Coronary artery (tissue), 2 donors: ENCODE measurements at places on chromosomes 16 and 17.

DNA sequence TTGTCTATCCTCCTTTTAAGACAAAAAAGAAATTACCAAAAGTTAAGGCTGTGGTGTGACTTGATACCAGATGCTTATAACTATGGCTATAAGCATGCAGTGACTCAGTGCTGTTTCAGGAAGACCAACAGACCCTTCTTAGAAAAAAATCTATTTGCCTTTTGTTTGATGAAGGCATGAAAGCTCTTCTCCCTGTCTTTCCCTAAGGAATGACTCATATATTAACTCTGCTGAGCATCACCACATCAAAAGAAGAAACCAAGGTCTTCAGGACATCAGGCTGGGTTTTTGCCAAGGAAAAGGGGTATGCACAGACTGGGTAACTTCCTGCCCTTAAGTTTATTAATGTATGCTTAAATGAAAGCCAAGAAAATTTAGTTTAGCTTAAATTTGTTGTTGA is 47.1 kb downstream of the VMP1 start:
- DNase-seq: no peak

- no peak for DNase-seq
Observed at GRCh38 chr16:2955779-2956578, 8.1 kb upstream of the KREMEN2 start.

GRCh38 chr17:42612013-42612412 is 2.5 kb downstream of the TUBG1 start:
- no peak for DNase-seq

DNA sequence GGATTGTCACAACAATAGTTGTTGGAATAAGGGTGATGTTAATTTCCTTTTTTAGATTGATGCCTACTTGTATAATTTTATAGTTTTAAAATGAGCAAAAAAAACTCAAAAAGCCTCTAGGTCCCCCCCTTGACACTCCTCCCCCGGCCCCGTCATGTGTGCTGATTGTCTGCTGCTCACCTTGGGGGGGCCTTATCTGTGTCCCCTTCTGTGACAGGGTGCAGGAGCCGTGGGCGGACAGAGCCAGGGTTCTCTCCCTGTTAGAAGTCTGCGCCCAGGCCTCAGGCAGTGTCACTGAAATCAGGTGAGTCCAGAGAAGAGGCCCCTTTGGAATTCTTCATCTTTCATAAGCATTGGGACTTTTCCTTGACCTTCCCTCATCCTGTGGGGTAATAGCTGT is 27.4 kb upstream of the CPNE2 start:
- DNase-seq: no peak

- no peak for DNase-seq
Observed at GRCh38 chr16:97822-98221, 19.8 kb downstream of the MPG start.

- no peak for DNase-seq
Observed at GRCh38 chr16:188674-189073, 8.4 kb downstream of the HBQ1 start.

GRCh38 chr17:35736236-35736635 is 4.8 kb downstream of the RASL10B start:
- DNase-seq: no peak

DNA sequence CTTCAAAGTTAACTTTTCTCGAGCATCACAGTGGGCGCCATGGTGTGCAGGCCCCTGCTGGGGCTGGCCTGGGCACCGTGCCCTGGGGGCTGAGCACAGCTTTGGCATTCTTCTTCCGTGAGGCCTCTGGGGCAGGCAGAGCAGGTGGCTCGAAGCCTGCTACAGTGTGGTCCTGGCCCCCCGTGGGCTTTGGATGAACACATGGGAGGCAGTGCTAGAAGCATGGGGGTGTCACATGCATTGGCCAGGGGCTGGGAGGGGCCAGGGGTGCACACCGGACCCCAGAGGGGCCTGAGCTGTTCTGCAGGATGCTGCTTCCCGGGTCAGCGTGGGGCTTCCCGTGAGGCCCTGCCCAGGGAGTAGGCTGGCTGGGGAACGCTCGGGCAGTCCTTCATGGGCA is 12.1 kb upstream of the C16orf74 start:
- no peak for DNase-seq

GRCh38 chr16:13269905-13270528 is 368.6 kb downstream of the SHISA9 start:
- DNase-seq: no peak

- DNase-seq: no peak
Observed at GRCh38 chr17:82474223-82475010, 15.9 kb downstream of the NARF start.

DNA sequence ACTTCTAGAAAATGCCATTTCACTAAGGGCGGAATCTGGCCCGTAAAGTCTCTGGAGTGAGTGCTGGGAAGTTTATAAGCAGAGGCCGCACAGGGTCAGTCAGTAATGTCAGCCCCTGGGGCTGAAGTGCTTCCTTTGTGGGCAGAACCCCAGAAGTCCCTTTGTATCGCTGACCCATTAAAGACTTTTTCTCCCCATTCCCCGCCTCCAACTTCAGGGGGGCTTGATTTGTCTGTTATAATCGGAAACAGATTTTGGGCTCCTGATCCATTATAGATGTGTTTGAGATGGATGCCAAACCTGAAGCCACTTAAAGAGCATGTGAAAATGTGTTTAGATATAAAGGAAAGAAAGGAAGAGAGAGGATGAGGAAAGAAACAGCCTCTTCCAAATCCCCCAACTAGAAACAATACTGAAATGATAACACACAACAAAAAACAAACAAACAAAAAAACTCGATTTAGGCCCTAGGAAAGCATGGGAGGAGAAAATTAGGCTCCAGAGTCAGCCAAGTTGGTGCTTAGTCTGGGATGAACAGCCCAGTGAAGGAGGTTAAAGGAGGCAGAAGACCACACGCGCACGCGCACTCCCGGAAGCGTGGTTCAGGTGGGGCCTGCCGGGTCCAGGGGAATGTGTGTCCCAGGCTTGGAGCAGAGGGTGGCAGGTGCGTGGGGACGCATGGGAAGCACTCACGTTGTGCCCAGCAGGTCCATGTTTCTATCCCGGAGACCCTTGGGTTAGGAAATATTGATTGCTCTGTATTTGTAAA is 27.1 kb downstream of the MSI2 start:
- DNase-seq: no peak

GRCh38 chr17:3514873-3515272 is 39.1 kb downstream of the ASPA start:
- DNase-seq: no peak

DNA sequence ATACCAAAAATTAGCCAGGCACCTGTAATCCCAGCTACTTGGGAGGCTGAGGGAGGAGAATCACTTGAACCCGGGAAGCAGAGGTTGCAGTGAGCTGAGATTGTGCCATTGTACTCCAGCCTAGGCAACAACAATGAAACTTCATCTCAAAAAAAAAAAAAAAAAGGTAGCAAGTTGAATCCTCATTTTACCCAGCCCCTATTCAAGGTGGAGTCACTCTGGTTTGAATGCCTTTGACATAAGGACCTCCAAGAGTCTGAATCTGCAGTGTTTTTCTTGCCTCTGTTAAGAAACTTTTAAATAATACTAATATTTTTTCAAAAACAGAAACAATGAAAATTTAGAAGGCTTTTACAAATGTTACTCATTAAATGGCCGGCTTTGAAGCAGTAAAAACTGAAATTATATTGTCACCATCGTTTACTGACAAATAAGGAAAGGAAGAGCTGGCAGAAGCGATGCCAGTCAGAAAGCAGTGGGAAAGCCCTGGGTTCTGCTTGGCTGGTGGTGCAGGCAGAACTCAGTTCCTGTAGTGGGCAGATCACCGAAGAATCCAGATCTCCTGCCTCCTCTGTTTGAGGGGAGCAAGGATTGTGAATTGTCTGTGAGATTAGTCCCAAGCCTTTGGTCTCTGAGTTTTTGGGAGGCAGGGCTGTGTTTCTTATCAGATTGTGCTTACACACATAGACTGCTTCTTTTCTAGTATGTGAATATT is 99.7 kb upstream of the HAS3 start:
- no peak for DNase-seq

DNA sequence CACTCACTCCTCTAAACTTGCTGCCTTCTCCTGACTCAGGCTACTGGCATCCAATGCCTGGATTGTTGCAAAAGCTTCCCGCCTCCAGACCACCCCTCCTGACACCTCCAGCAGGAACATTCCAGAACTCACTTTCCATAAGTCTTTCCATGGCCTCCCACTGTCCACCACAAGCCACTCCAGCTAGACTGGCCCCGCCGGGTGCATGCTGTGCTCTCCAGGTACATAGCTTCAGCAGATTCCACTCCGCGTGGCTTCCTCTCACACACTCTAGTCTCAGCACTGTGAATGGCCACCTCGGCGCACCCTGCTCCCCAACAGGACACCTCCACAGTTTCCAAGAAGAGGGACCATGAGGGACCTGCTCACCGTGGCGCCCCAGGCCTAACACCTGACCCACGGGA is 25.9 kb upstream of the FAAP100 start:
- DNase-seq: no peak

DNA sequence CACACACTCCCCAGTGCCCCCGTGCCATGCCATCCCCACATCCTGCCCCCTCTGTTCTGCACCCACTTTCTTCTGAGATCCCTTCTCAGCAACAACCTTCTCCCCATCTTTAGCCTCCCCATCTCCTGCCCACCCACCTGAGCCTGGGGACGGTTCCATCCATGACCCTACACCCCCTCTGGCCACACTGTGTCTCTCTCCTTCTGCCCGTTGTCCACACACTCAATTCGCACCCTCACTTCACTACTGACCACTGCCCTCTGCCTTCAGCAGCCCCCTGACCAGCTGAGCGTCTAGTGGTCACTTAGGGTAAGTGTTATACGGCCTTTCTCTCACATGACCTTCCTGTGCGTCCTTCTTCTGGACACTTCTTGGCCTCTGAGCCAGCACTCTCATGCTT is 6.1 kb downstream of the ARHGAP27 start:
- no peak for DNase-seq

GRCh38 chr17:68777243-68777855 is 176.2 kb upstream of the FAM20A start:
- DNase-seq: no peak

GRCh38 chr16:87052506-87052905 is 264.7 kb downstream of the C16orf95 start:
- no peak for DNase-seq

GRCh38 chr17:63647065-63647725 is 25.0 kb downstream of the MAP3K3 start:
- no peak for DNase-seq

GRCh38 chr16:17203424-17203823 is 267.3 kb downstream of the XYLT1 start:
- no peak for DNase-seq

GRCh38 chr17:929586-929985 is 50.0 kb downstream of the NXN start:
- DNase-seq: no peak
